ENCODE measurements at places on chromosomes 2 and 18. TPM values are rescaled to one million over a fixed set of nuclear protein-coding genes. Genes with fewer than 3 reads are reported as not detected.

Gene SERPINB12
- not detected for total RNA-seq

Gene TBR1
- 0.31 TPM for total RNA-seq

Gene LIMS4
- 1.1 TPM for total RNA-seq

Gene TM4SF20
- not detected for total RNA-seq

Gene RNU2-63P
- total RNA-seq, result under 0.01 TPM

Gene GKN1
- total RNA-seq, result not detected

Gene DYSF
- 0.31 TPM for total RNA-seq
